ENCODE measurements at places on chromosomes 7 and 10. TPM values are rescaled to one million over a fixed set of nuclear protein-coding genes. Genes with fewer than 3 reads are reported as not detected.

EIF5AL1 gene
- total RNA-seq, result 0.33 TPM

PWWP2B gene
- total RNA-seq, result 14.1 TPM

CCL24 gene
- not detected for total RNA-seq

BLOC1S2 gene
- total RNA-seq, result 88.8 TPM

- H3K4me1 ChIP-seq, result peaks cover 12% of the 10 kb centered on the region
- peak; percentile 89 for DNase-seq
- no peaks in the 10 kb centered on the region for H3K27me3 ChIP-seq
- H3K4me3 ChIP-seq, result no peak overlapping the region
These were observed 138.4 kb downstream of the BICC1 start for GRCh38 chr10:58651040-58651439.

DNA sequence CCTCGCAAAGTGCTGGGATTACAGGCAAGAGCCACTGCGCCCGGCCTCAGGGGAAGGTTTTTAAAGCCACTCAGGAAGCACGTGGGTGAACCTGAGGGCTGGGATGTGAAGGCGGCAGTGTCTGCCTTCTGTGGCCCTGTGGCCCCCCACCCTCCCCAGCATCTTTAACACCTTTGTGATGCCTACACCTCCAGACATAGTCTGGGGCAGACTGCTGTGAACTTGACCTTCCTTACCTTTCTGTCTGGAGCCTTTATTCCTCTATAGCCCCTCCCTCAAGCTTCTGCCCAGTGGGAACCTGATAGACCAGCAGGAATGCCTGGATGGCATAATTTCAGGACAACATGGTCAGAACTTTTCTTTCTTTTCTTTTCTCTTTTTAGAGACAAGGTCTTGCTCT is 550.2 kb downstream of the GALNT17 start:
- H3K27ac ChIP-seq, result no peak overlapping the region
- no peaks in the 10 kb centered on the region for H3K36me3 ChIP-seq
- H3K4me3 ChIP-seq, result no peak overlapping the region
- no peaks in the 10 kb centered on the region for H3K4me1 ChIP-seq

- no peaks in the 10 kb centered on the region for H3K27me3 ChIP-seq
- H3K4me1 ChIP-seq, result no peaks in the 10 kb centered on the region
- no peak overlapping the region for H3K27ac ChIP-seq
- no peak overlapping the region for H3K4me3 ChIP-seq
These were observed 6.3 kb upstream of the RHOBTB1 start for GRCh38 chr10:60950300-60950699.

DNA sequence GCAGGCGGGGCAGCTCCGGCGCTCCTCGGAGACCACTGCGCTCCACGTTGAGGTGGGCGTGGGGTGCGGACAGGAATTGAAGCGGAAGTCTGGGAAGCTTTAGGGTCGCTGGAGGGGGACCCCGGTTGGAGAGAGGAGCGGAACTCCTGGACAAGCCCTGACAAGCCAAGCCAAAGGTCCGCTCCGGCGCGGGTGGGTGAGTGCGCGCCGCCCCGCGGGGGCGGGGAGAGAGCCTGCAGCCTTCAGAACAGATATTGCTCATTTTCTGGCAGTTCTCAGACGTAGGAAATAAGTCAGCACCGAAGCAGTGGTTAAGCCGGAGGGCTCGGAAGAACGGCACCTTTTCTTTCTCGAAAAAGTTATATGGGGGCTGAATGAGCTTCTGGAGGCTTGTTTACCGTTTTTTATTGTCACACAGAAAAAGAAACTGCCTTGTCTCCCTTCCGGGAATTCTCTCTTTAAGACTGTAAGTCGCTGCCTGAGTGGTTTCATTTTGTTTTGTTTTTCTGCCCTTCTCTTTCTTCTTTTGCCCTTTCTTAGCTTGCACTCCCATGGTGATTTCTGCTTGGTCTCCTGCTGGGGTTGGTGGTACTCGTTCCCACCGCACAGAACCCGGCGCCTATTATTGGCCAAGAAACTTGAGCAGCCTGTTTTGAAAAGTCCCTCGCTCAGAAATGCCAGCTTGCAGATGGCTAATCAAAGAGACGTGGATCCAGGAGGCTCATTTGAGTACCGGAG is 732 bp downstream of the FAS start:
- peak overlapping the region; percentile 92 for H3K27ac ChIP-seq
- no peaks in the 10 kb centered on the region for H3K36me3 ChIP-seq
- H3K27me3 ChIP-seq, result no peaks in the 10 kb centered on the region
- H3K4me3 ChIP-seq, result peak overlapping the region; percentile 65
- peaks cover 2% of the 10 kb centered on the region for H3K4me1 ChIP-seq

- no peaks in the 10 kb centered on the region for H3K36me3 ChIP-seq
- no peak overlapping the region for H3K4me3 ChIP-seq
- H3K27ac ChIP-seq, result no peak overlapping the region
- no peaks in the 10 kb centered on the region for H3K27me3 ChIP-seq
These were observed 138.9 kb upstream of the BMPER start for GRCh38 chr7:33766405-33766804.

DNA sequence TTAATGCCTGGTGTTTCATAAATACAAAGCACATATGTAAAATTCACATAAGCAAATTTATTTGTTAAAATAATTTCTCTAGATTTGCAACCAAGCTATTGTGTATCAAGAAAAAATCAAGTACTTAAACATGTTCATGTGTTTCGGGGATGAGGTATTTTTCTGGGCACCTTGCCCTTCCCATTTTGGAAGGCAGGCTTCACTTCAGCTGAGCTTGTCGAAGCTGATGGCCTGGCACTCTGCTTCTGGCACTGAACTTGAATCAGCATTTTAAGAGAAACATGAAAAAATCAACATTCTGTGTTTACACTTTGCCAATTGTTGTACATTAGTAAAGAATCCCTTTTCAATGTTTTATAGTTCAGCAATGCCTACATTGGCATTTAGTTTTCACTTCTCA is 179.1 kb upstream of the STEAP4 start:
- no peak overlapping the region for H3K27ac ChIP-seq
- no peak overlapping the region for H3K4me3 ChIP-seq
- no peaks in the 10 kb centered on the region for H3K36me3 ChIP-seq
- DNase-seq, result no peak
- H3K27me3 ChIP-seq, result no peaks in the 10 kb centered on the region

- H3K4me3 ChIP-seq, result peak overlapping the region; percentile 78
- peak overlapping the region; percentile 84 for H3K27ac ChIP-seq
- no peaks in the 10 kb centered on the region for H3K27me3 ChIP-seq
- peak; percentile 74 for DNase-seq
These were observed 588 bp downstream of the GLI3 start for GRCh38 chr7:42236266-42236975.

GRCh38 chr10:988667-989545 is 672 bp downstream of the GTPBP4 start:
- peak overlapping the region; percentile 99 for H3K27ac ChIP-seq
- peak; percentile 17 for DNase-seq
- no peaks in the 10 kb centered on the region for H3K27me3 ChIP-seq
- peak overlapping the region; percentile 94 for H3K4me3 ChIP-seq
- H3K4me1 ChIP-seq, result peaks cover 11% of the 10 kb centered on the region

Measured in fibroblast of lung (primary cell).